ENCODE measurements at places on chromosomes 16 and 17. TPM values are rescaled to one million over a fixed set of nuclear protein-coding genes. Genes with fewer than 3 reads are reported as not detected.

CHCT1 gene
- total RNA-seq = not detected

TEX19 gene
- total RNA-seq = 0.09 TPM

CSNK2A2 gene
- total RNA-seq = 35.6 TPM

OGFOD3 gene
- total RNA-seq = 21.5 TPM

DPEP1 gene
- 0.53 TPM for total RNA-seq

PRKCB gene
- total RNA-seq = 1.4 TPM

HP gene
- 0.13 TPM for total RNA-seq

NATD1 gene
- total RNA-seq = 8.7 TPM

MT1M gene
- 2.4 TPM for total RNA-seq

ABCA6 gene
- 24.3 TPM for total RNA-seq

HOXB7 gene
- total RNA-seq = 2.3 TPM

GRCh38 chr17:74337834-74338500 is 11.9 kb downstream of the KIF19 start:
- DNase-seq = peak; percentile 61

DNA sequence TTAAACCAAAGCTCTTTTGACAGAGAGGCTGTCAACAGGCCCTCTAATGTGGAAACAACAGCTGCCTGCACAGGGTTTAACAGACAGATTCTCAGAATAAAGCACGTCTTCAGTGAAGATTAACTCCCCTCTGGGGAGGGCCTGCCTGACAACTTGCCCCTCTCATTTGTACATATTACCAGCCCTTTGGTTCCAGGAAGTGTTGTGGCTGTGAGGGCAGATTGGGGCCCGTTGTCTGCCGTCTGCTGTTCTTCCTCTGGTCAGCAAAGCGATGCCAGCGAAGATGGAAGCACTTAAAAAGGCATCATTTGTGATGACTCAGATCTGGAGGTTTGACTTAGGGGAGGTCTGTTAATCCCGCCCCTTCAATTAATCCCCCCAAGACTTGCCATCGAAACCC is 177.0 kb upstream of the IRX6 start:
- peak; percentile 49 for DNase-seq

DNA sequence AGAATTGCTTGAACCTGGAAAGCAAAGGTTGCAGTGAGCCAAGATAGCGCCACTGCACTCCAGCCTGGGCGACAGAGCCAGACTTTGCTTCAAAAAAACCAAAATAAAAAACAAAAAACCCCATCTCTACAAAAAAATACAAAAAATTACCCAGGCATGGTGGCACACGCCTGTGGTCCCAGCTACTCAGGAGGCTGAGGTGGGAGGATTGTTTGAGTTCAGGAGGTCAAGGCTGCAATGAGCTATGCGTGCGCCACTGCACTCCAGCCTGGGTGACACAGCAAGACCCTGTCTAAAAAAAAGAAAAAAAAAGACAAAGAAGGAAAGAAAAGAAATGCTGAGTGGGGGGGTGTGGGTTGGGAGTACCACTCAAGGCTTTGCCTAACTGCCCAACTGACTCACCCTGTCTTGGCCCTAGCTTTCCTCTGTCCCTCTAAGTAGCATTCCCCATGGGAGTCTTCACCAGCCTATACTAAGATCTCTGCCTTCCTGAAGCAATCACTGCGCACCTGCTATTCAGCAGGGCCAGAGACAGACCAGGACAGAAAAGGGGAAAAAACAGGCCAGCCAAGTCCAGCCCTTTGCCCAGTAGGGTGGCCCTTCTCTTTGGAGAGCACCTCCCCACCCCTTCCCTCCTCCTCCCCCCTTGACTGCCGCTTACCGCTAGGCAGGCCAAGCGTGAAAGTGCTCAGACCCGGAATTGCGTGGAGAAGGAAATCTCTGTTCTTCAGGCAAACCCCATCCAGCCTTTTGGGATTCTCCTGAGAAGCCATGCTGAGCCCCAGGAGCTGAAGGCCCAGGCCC is 45.8 kb downstream of the RTN4RL1 start:
- no peak for DNase-seq

DNA sequence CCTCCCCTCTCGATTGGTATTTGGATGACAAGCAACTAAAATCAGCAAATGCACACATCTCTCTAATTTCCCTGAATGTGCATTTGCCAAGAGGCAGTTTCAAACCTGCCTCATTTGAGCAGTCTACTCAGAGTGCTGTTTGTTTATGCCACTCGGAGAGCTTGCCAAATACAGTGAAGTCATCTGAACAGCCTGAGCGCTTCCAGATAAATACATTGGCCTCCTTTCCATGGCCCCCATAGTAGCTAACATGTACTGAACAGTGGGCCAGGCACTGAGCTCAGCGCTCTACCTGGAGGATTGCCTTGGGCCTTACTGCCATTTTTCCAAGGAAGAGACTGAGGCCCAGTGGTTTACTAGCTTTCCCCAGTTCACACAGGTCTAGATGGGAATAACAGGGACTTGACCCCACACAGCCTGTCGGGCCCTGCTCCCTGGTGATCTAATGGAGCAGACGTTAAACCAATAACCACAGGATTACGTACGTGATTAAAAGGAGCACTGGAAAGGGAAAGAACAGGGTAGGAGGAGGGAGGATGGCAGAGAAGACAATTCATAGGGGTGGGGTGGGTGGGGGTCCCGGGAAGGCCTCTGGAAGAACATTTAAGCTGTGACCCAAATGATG is 18.7 kb upstream of the ANKRD40CL start:
- peak; percentile 87 for DNase-seq

GRCh38 chr16:86651823-86652222 is 73.5 kb downstream of the FOXL1 start:
- no peak for DNase-seq

GRCh38 chr16:12611916-12612597 is 191.6 kb downstream of the CPPED1 start:
- no peak for DNase-seq

- peak; percentile 63 for DNase-seq
These were observed 27.1 kb downstream of the CDH13 start for GRCh38 chr16:82653550-82654511.

DNA sequence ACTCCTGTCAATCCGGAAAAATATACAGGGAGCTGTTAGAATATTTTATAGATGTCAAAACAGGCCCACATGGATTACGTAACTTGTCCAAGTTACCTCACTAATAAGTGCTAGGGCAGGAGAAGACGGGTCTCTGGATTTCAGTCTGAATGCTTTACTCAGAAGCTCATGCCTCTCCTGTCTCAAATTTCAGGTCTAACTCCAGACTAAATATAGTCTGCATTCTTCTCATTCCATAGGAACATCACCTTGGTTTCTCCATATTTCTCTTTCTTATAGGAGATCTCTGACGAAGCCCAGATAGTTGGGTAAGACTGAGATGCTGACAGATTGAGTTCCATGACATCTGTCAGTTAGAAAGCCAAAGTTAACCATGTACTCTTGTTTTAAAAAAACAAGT is 174.2 kb downstream of the STX8 start:
- peak; percentile 34 for DNase-seq

- peak; percentile 49 for DNase-seq
These were observed 34.6 kb downstream of the SLC38A8 start for GRCh38 chr16:84007965-84008364.

GRCh38 chr17:83079352-83079747 is at the start of gene METRNL:
Gene METRNL (plus strand): TSS chr17:83079609. CDS start chr17:83079816, 207 bp downstream.
- DNase-seq = peak; percentile 88

GRCh38 chr17:29116804-29117753 is 63.1 kb downstream of the MYO18A start:
- peak; percentile 66 for DNase-seq

DNA sequence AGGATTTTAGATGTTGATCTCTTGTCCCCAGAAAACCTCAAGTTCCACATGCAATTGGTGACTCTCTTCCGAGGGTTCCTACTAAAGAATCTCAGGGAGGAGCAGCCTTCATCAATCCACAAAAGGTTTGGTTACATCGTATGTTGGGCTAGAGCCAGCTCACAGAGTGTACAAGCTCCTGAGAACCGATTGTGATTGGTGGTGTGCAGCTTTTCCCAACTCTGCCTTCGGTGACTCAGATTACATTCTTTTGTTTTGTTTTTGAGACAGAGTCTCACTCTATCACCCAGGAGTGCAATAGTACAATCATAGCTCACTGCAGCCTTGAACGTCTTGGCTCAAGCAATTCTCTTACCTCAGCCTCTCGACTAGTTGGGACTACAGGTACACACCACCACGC is 172.4 kb downstream of the PMP22 start:
- DNase-seq = no peak

GRCh38 chr16:20049831-20050230 is 23.9 kb downstream of the GPR139 start:
- no peak for DNase-seq

DNA sequence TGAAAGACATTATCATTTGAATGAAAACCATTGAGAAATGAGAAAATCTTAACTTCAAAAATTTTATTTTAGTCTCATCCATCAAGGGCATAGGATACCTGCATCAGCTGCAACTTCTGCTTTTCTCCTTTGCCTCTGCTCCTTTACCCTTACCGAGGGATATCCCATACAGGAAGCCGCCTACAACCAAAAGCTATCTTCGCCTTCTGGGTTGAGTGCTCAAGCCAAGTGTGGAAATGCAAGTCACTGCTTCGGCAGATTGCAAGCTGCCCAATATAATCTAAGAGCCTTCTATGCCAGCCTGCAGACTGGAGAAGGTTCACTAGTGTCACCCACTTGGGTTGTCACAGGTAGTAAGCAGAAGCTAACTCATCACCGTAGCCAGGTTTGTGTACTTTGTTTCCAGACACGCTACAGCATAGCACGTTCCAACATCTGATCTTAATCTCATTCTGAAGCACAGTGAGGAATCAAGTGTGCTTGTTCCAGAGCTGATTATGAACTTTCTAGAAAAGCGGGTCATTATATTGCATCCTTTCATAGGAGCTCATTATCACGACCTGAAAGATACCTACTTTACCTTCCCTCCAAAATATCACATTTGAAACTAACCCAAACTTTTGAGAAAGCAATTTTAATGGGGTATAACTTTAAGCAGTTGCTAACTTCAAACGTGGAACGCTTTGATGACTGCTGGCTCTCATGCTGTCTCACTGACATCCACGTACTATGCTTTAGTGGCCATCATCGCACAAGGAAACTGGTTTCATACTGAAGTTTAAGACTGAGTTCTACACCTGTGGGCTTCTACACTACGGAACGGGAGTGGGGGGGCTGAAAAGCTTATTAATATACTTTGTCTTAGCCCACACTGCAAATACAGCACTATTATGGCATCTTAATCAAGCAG is 8.0 kb upstream of the UNK start:
- DNase-seq = no peak

- no peak for DNase-seq
These were observed 10.1 kb downstream of the AFMID start for GRCh38 chr17:78197147-78197832.
